Fibroblast of upper back skin (primary cell): ENCODE measurements at places on chromosomes 3 and 15.

DNA sequence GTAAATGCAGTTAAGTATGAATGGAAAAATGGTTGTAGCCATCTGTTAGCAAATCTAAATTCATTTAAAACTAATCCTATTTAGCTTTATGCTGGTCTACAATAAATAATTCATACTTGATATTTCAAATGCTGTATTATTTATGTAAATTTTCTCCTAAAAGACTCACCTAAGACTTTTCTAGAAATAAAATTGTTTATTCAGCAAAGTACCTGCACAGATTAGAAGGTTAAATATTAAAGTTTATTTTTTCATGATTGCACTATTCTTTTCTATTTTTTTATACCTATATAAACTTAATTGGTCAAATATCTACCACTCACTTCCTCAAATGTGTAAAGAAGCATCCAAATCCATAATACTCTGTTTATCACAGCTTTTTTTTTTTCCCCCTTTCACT lies 45.2 kb downstream of the MBNL1 start:
- DNase-seq, result no peak

GRCh38 chr15:85116494-85116893 lies 134.8 kb downstream of the PDE8A start:
- no peak for DNase-seq

DNA sequence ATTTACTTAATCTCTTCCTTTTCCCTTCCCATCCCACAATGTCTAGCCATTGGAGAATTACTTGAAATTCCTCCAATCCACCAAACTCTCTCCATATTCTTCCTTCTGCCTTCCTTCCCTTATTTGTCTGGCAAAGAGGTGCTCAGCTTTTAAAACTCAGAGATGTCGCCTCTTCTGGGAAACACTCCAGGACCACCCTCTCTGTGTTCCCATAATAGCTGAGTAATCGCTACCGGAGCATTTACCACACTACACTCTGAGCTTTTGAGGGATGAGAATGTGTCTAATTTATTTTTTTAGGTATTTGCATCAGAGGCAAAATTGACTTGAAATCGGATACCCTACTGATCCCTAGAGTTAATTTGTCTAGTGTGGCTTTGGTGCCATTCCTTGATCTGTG lies 245.7 kb upstream of the TPRG1 start:
- DNase-seq, result peak; percentile 80

DNA sequence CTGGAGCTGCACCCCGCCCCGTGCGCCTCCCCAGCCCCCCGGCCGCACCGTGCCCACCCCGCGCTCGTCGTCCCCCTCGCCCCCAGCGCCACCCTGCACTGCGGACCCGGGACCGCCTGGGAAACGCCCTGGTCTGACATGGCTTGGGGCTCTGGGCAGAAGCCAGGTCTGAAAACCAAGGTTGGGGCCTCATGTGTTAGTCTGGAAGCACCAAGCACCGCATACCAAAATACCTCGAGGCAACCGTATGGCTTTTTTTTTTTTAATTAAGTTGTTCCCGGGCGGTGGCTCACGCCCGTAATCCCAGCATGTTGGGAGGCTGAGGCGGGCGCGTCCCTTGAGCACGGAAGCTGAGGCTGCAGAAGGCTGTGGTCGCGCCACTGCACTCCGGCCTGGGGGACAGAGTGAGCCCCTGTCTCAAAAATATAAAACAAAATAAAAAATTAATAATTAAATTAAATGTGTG lies 91.5 kb upstream of the CHD2 start:
- peak; percentile 67 for DNase-seq

DNA sequence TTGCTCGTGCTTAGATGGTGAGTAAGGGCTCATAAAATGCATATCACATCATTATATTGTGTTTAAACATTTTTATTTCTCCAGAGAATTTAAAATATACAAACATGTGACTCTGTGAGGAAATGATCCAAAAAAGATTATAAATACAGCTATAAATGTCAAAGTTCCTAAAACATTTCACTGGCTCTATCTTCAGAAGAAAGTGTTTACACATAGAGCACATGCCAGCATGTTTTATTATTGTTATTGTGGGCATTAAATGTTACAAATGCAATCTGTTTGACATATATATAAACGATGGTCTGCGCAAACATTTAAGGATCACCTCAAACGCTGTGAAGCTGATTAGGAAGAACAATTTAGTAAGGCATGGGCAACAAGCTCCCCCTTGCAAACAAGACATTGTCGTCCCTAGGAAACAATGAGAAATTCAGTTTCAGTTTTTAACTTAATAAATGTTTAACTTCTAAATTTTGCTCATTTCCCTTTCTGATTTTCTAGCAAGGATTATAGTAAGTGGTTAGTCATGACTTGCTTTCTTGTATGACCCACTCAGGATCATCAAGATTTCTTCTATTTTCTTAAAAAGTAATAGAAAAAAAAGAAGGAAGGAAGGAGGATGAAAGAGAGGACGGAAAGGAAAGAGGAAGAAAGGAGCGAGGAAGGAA lies 207.5 kb downstream of the SATB1 start:
- DNase-seq, result no peak

DNA sequence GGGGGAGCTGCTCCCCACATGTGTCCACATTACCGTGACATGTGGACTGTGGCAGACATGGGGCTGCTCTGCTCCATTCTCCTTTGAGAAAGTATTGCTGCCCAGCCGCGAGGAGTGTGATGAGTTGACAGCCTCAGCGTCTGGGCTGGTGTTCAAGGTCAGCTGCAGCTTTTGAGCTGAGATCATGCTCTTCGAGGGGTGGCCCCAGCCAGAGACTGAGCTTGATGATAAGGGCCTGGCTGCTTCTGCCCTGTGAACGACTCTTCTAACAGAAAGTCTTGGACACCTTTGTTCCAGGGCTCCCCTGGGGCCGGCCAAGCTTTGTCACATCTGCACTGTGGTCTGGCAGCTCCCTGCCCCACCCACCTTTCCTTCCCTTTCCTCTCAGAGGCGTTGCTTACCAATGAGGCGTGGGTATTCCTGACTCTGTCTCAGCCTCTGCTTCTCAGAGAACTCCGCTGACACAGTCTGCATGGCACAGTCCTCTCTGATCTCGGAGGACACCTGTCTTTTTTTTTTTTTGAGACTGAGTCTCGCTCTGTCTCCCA lies 86.6 kb downstream of the CHRD start:
- DNase-seq, result peak; percentile 38

DNA sequence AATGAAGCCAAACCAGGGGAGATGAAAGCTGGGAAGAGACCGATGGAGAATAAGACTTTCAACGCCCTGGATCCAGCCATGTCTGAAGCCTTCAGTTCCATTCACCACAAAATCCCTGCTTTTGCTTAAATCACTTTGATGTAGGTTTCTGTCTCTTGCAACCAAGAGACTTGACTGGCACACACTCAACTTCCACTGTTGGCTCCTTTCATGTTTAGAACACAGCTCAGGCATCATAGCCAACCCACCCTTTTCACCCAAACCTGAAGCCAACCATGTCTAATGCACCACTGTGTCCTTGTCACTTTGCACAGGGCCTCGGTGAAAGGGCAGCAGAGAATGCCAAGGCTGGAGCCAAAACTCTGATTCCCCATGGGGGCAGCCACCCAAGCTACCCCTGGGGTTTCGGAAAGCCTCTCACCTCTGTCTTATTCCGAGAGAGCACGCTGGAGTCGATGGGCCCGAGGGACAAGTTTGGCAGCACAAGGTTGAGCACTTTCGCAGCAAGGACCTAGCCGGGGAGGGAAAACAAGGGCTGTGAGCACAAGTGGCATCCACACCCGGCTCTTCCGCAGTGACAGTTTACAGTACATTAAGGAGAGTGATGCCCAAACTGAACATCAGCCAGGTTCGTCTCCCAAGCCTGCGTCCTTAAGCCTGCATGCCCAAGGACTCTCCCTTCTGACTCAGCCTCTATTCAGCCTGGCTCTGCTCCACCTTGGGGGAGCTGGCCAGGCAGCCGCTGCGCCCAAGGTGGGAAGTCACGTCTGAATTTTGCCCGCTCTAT lies 37.6 kb downstream of the ABTB1 start:
- no peak for DNase-seq

DNA sequence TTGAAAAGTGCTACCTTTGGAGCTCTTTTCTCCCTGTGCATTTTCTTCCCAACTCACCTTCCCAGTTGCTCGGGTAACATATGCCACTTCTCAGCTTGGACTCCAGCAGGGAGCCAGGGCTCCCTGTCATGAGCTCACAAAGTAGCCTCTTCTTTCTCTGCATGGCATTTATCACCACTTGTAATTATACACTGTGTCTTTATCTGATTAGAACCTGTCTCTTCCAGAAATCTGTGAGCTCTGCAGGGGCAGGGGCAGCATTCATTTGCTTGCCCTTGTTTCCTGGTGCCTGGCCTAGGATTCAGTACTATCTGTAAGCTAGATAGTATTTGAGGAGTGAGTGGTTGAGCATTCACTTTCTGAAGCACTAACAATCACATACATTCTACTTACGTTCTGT lies 100.9 kb downstream of the CLSTN2 start:
- no peak for DNase-seq

DNA sequence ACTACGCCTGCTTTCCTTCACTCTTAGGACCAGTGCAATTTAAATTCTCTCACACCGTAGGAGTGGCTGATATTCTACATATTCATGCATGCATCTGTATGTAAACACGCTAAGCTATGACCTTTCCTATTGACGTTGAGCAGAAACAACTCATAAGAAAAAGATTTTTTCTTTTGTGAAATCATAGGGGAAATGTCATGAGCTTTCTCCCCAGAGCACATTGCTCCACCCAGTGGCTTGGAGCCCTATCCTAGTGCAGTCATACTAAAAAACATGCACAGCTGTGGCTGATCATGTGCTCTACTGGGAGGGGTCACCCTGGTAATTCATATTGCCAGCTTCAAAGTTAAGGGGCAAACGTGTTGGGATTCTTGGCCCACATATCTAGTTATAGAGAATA lies 1.8 kb upstream of the MESD start:
- peak; percentile 53 for DNase-seq

DNA sequence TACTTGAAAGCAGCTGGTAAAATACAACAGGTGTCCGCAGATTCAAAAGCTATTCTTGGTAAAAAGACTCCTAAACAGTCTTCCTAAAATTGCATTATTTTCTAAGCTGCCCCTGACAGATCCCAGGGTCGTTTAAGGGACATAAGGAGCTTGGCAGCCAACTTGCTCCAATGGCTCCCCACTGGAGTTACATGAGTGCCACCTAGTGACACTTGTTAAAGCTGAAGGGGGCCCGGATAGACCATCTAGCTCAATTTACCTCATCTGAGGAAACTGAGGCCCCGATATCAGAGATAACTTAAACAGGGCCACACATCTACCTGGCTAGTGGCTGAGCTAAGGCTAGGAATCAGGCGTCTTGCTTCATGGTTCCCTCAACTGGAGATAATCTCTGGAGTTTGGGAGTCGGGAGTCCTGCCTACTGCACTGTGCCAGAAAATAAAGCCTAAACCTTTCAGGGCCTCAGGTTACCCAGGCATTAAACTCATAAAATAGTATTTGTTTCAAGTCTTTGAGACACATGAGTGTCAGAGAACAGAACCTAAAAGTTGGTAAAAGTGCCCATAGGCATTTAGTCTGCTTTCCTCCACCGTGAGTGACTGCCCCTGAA lies 6.5 kb upstream of the TBC1D23 start:
- DNase-seq, result peak; percentile 78

DNA sequence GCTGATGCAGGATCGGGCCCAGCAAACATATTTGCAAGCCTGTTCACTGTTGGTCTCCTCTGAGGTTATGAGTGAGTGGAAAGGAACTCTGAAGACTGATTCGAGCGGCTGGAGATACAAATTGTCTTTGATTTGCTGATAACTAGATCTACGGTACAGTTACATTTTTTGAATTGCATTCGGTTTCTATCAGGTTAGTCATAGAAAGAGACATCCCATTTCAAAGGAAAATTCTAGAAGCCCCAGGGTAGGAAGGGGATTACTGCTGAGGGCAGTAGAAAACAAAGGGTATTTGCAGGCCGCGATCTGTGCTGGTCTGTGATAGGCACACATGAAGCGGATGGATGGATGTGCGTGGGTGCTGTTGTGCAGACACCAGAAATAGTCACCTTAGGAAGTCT lies 228.4 kb downstream of the ITPR1 start:
- DNase-seq, result peak; percentile 95

GRCh38 chr3:158456114-158456513 lies 114.9 kb upstream of the MLF1 start:
- no peak for DNase-seq
